ENCODE measurements at places on chromosomes 13 and 19.

GRCh38 chr19:43510713-43511112 lies 6.2 kb upstream of the PHLDB3 start:
- no peak for DNase-seq

DNA sequence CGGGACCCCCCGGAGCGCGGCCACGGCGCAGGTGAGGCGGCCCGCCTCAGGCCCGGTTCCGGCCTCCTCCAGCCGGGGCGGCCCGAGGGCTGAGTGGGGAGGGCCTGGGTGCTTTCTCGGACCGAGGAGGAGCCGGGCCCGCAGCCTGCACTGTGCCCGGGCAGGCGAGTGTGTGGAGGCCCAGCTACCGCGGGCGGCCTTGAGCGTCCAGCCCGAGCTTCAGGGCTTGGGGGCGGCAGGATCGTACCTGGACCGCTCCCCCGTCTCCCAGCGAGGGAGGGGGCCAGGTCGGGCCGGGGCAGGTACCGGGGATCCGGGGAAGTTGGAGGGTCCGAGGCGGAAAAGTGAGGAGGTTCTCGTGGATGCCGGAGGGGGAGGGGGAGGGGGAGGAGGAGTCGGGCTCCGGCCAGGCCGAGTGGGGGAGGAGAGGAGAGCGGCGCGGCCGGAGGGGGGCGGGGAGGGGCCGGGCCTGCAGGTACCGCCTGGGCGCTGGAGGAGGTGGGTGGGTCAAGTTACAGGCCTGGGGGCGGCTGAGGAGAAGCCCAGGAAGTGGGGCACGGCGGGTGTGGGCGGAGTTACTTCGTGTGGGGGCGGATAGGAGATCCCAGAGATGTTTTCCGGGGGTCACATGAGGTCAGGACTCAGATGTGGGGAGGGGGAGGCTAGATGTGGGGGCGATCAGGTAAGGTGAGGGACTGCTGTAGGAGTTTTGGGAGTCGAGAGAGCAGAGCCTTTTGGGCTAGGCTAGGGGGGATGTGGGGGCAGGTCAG lies 545 bp downstream of the NACC1 start:
- DNase-seq, result no peak

- DNase-seq, result no peak
Observed at GRCh38 chr13:105595471-105595870, 940.0 kb downstream of the EFNB2 start.

- DNase-seq, result no peak
Observed at GRCh38 chr19:58555369-58555885, 522 bp upstream of the CHMP2A start.

GRCh38 chr13:33678906-33679657 lies 138.9 kb upstream of the RFC3 start:
- peak; percentile 13 for DNase-seq

DNA sequence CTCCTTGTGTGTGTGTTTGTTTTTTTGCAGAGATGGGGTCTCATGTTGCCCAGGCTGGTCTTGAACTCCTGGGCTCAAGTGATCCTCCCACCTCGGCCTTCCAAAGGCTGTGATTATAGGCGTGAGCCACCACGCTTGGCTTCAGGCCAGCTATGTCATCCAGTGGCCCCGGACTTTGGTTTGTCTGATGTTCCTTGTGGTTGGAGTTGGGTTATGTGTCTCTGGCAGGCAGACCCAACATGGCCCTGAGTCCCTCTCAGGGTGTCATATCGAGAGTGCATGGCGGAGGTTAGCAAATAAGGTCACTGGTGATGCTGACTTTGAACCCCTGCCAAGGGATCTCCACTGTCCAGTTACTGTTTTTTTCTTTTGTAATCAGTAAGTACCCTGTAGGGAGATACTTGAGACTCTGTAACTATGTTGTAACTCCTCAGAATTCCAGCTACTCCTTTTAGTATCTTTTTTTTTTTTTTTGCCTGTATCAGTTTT lies 37.3 kb downstream of the SMARCA4 start:
- no peak for DNase-seq
